Stimulated activated CD8-positive, alpha-beta memory T cell treated with anti-CD3 and anti-CD28 coated beads, Interleukin-15, amount 100 ng/mL, for 4 hours (primary cell): ENCODE measurements at places on chromosomes 12 and 14.

DNA sequence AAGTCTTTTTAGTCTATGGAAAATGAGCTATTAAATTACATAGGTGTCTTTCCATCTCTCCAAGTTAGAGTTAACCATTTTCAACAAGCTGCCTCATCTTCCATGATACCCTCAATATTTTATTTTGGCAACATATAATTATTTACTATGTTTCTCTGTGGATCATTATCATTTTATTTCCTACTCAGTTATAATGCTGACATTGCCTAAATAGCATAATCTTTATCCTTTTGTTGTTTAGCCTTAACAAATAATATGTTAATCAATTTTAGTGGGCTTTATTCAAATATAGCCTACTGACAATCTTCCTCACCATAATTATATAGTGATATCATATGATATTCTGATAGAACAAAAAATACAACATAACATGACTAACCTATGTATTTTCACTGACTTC, 1044.8 kb upstream of the FOXG1 start:
- no peak for DNase-seq

DNA sequence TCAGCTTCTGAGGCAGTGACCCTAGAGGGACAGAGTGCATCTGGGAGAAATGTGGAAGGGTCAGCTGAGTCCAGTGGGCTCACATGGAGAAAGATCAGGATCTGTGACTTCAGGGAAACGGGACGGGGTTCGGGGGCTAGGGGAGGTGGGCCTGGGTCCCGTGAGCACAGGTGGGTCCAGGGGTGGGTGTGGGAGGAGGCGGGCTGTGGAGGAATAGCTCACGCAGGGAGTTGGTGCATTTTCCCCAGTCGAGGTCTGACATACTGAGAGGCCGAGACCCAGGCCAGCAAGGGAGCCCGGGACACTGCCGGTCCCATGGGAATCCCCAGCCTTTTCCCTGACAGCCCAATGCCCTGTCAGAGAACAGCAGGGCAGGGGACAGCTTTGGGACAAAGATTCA, 93.1 kb downstream of the TNFAIP2 start:
- no peak for DNase-seq

- DNase-seq: no peak
Measured at GRCh38 chr12:72133497-72134055, 138.6 kb upstream of the TRHDE start.

GRCh38 chr14:62691647-62692489, 353.4 kb downstream of the KCNH5 start:
- no peak for DNase-seq

- DNase-seq: no peak
Measured at GRCh38 chr12:100718187-100718586, 76.4 kb upstream of the ANO4 start.

DNA sequence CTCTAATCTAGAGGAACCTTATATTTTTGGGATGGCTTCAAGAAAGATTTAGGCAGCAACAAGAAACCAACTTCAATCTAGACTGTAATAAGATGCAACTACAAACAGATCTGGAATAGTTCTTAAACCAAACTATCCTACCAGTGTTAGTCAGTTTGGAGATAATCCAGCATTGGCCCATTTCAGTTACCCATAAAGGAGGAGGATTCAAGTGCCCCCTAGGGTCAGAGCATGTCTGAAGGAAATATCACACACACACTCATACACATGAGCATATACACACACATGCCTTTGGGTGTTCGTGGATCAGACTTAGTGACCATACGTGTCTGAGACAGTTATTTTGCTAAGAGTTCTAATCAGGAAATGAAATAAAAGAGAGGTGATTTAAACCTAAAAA, 261.2 kb downstream of the ADAMTS20 start:
- DNase-seq: no peak

- no peak for DNase-seq
Measured at GRCh38 chr12:117151403-117152031, 38.8 kb downstream of the FBXO21 start.

DNA sequence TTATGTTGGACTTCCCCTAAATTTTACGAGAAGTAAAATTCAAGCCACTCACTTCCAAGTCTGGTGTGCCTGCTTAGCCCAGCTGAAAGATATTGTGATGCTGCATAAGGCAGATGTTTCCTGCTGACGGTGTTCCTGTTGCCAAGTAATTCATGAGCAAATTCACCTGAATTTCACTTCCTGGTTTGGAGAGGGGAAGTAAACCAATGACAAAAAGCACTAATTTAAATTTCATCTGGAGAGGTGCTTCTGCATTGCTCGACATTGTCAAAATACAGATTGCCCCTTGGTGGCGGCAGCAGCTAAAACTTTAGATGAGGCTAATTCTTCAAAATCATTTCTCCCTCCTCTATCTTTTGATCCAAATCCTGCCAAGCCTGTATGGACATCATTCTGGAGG, 281.1 kb downstream of the AACS start:
- DNase-seq: no peak

DNA sequence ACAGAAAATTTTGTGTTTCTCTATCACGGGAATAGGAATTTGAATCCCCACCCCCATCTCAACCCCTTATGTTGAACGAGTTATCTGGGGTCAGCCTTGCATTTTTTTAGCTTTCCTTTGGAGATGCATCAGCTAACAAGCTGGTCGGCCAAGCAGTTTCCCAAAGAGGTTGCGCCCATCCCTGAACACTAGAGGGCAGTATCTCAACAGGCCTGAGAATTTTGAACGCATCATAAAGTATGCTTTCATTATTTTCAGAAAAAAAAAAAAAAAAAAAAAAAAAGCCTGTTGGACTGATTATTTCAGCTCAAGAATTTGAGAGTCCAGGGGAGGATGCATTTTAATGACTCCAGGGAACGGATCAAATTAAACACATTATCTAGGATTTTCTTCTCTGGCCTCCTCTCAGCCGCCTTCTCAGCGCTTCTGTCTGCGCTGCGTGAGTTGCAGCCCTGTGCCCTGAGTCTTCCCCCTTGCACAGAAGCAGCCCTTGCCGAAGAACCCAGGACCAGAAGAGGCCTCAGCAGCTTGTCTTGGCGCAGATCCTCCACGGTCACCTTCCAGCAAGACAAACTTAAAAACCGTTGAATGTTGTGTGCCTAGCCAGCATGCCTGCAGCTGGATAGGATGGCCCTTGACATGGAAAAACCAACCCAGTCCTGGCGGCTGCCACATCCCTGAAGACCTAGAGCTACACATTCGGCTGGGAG, 76.6 kb upstream of the GZMB start:
- DNase-seq: peak; percentile 20

DNA sequence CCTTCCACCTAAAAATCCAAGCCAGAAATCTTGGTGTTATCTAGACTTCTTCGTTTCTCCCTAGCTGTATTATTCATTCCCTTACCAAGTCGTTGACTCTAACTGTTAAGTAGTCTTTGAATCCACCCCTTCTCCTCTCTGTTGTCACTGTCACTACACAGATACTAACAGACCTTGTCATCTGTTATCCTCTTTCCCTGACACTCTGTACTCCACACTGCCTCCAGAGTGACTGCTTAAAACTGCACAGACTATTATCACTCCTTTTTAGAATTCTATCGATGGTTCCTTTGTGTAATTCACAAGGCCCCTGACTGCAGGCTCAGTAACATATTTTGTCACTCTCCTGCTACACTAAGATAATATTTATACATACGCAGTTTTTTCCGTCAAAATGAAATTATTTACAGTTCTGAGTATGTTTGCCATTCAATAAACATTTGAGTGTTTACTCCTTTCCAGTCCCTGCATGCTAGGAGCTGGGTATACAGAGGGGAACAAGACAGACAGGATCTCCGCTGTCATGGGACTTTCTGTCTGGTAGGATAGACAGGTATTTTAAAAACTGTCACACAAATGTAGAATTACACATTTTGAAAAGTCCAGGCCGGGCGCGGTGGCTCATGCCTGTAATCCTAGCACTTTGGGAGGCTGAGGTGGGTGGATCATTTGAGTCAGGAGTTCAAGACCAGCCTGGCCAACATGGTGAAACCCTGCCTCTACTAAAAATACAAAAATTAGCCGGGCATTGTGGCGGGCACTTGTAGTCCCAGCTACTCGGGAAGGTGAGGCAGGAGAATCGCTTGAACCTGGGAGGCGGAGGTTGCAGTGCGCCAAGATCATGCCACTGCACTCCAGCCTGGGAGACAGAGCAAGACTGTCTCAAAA, 3.8 kb downstream of the MARS1 start:
- no peak for DNase-seq

DNA sequence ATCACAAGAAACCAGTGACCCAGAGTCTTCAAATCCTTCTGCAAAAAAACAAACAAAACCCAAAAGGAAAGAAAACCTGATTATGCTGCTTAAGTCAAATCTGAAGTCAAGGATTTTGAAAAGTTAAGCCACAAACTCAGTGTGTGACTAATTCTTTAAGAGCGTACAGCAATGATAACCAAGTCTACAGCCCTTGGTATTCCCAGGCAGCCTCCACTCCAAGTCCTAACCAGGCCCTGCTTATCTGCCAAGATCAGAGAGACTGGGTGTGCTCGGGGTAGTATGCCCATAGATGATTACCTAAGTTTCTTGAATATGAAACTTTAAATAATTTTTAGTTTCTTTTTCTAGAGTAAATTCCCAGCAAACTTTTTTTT, 13.1 kb downstream of the PGAM5 start:
- no peak for DNase-seq

DNA sequence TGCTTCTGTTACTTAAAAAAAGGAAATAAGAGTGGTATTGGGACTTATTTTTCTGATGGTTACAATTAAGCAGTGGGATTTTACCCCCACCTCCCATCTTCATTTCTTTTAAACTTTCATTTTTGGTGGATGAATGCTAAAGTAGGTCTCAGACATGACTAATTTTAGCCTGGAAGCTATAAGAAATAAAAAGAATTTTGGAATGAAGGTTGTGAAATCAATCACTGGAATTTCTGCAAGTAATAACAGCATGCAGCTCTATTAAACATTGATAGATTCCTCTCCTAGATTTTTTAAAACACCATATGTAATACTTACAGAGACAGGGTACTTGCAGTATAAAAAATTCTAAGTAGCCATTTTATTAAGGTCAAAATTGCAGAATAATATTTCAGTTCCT, 164.2 kb upstream of the CLEC14A start:
- no peak for DNase-seq

- DNase-seq: no peak
Measured at GRCh38 chr14:66575939-66576338, 68.0 kb downstream of the GPHN start.

DNA sequence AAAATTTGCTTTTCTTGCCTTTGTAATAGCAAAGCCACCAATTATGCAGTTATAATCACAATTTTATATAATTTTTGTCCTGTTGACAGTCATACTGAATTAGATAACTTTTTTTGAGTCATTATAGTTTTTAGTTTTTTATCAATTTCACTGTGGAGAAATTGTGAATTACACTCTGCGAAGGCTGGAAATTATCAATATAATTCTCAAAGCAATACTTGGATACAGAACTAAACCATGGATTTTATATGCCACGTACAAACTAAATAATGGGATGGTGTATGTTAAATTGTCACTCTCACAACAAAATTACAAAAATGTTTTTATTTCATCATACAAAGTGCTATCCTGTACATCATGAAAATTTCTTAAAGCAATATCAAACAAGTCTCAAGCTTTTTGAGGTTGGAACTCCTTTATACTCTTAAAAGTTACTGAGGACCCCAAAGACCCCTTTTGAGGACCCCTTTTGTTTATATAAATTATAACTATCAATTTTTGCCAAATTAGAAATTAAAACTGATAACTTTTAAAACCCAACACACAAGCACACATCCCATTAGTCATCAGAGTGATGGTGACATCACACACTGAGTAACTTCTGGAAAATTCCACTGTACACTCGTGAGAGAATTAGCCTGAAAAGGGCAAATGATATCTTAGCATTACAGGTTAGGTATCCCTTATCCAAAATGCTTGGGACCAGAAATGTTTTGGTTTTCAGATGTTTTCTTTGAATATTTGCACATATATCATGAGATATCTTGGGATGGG, 19.8 kb upstream of the AQP2 start:
- DNase-seq: no peak

DNA sequence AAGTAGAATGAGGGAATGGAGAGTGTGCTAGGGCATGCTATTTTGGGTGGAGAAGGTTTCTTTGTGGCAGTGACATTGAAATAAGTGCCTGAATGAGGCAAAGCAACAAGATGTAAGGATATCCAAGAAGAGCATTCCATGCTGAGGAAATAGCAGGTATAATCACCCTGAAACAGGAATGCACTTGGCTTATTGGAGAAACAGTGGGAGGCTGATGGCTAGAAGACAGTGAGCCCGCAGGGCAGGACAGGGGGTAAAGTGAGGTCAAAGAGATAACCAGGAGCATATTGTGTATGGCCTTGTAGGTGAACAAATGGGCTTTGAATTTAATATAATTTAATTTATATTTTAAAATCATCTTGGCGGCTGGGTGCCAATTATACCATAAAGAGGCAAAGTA, 877.0 kb downstream of the DIO2 start:
- no peak for DNase-seq

DNA sequence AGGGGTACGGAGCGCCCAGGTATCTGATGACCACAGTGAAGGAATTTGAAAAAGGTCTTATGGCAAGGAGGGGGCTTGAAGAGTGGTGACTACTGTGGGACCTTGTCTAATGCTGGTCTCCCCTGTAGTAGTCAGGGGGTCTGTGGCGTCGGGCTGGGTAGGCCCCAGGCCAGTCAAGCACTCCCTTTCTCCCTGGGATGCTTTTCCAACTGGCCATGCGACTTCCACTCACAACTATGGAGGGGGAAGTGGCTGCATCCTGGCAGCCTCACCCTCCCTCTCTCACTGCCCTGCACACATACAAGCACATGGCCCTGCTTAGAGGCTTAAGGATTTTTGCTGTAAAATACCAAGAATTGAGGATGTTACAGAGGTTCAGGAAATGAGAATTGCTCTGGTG, 4.1 kb downstream of the TSPAN11 start:
- no peak for DNase-seq

GRCh38 chr12:70721216-70721615, 84.0 kb upstream of the PTPRB start:
- no peak for DNase-seq

- DNase-seq: no peak
Measured at GRCh38 chr12:104371043-104371870, 67.7 kb downstream of the EID3 start.

GRCh38 chr12:27637524-27637923, 58.7 kb upstream of the REP15 start:
- no peak for DNase-seq

- DNase-seq: no peak
Measured at GRCh38 chr12:133233993-133234564, 1.6 kb downstream of the ANHX start.

DNA sequence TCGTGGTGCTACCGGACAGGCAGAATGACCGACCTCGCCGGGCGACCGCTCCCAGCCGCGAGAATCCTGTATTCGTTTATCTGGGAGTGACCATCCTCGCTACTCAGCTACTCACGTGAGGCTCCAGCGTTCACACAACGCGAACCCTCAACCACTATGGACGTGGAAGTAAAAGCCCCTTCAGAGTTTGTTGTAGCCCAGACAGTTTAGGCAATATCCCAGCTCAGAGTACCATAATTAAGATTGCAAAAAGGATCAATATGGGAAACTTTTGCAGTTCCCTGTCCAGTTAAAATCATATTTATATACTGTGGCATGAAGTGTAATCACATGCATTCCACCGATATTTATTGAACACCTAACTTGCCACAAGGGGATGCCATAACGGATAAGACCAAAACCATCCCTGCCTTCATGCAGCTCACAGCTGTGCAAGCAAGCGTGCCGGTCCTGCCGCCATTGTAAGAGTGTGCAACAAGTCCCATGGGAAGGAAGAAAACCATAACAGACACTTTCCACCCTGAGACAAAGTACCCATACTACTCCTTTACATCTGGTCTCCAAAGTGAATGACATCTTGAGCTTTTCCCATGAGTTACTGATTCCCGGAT, 938 bp upstream of the MAX start:
- DNase-seq: no peak
